ENCODE measurements at places on chromosomes 12 and 14.

DNA sequence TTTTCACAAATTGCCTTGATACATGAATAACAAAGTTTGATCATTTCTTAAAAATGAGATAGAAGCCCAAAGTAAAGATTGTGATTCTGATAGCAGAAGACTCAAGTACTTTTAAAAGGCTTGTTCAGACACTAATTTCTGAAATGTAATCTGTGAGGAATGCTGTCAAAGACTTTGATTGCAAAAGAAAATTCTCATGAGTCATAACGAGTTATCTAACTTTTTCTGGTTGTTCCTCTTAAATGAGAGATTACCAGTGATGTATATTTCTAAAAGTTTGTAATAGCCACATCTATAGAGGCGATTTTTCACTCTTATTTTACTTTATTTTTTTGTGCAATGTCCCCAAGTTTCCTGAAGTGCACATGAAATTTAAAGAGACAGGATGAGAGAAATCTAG is 7.0 kb downstream of the PYGL start:
- no peak for DNase-seq

DNA sequence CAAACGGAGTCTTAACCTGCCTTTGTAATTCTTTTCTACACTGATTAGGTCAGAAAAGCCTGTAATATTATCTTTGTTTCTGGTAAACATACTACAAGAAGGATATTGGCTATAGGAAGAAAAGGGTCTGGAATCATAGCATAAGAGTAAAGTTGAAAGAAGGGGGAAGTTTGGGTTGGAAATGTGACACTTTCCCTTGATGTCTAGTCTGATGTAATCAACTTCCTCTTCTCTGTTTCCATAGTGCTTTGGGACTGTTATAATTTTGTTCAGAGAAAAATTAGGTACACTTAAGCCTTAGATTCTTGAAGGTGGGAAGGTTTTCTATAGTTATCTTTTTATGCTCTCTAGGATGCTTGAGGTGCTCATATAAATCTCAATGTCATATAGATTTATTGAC is 322.2 kb downstream of the AEBP2 start:
- no peak for DNase-seq

GRCh38 chr12:109197327-109197726 is 80.9 kb downstream of the ACACB start:
- DNase-seq = no peak

DNA sequence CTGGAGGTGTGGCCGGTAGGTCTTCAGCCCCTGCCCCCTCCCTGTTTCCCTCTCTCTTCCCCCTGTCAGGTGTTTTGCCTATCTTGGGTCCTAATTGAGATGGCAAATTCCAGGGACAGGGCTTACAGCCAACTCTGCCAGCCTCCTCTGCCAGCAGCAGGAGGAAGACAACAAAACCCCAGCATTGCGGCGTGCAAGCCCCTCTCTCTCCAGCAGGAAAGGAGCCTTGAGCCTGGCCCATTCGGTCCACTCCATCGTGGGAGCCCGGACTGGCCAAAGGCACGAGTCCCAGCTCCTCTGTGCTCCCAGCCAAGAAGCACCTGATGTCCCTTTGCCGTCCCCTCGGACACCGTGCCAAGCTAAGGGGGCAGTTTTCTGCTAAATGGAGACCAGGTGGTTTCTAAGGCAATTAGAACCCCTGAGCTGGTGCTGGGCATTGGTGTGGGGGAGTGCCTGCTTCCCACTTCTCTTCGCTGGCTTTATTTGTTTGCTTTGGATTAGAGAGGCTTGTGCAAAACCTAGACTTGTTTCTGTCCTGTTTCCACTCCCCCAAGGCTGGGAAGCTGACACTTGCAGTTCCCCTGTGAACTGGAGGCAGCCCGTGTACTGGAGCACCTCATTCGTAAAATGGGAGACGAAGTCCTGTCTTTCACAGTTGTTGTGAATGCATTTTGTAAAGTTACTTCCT is 57.1 kb upstream of the LHX5 start:
- DNase-seq = no peak

GRCh38 chr12:113449839-113450238 is 21.8 kb downstream of the LHX5 start:
- no peak for DNase-seq

Data from activated CD4-positive, alpha-beta T cell treated with anti-CD3 and anti-CD28 coated beads, Interleukin-2, amount 50 U/mL, for 4 hours (primary cell).